Stimulated activated CD8-positive, alpha-beta memory T cell treated with anti-CD3 and anti-CD28 coated beads, Interleukin-2, amount 100 ng/mL, for 1 hour (primary cell): ENCODE measurements at places on chromosomes 1 and 21.
A peak's percentile ranks its signal among the peaks of the same experiment; 100 is the strongest.

DNA sequence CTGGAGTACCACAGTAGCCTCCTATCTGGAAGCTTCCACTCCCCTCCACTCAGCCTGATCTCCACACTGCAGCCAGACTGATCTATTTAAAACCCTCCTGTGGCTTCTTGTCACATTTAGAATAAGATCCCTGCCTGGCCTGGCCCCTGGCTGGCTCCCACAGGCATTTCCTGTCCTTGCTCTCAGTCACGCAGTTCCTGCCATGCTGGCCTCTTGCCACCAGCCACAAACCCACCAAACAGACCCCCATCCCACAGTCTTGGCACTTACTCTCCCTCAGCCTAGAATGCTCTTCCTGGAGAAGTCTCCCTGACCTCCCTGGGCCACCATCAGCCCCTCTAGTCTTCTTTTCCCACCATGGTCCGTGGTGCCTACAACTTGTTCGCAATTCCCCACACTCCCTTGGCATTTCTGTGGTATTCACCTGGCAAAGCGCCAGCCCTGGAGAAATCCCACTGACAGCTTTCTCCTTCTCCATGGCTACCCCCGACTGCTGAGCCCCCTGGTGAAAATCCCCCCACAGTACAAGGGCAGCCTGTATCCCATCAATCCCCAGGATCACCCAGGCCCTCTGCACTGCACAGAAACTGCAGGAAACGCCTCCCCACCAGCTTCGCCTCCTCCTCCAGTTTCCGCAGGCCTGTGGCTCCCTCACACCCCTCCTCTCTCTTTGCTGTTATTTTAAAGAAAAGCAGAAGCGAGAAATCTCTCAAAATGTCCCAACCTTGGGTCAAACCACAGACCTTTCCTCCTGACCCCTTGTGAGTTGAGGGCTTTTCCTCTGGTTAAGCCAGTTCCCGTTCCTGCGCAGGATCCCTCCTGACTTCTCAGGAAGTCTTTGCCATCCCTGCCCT, 94.5 kb downstream of the SYT2 start:
- no peak for DNase-seq

GRCh38 chr1:162213281-162213912, 143.9 kb downstream of the NOS1AP start:
- no peak for DNase-seq

GRCh38 chr1:175067362-175068106, at the start of gene TNN:
TNN (plus strand) TSS chr1:175067833; CDS start chr1:175077419, 9,586 bp downstream.
- no peak for DNase-seq

GRCh38 chr21:42279341-42279871, 35.8 kb downstream of the TFF3 start:
- DNase-seq = no peak

DNA sequence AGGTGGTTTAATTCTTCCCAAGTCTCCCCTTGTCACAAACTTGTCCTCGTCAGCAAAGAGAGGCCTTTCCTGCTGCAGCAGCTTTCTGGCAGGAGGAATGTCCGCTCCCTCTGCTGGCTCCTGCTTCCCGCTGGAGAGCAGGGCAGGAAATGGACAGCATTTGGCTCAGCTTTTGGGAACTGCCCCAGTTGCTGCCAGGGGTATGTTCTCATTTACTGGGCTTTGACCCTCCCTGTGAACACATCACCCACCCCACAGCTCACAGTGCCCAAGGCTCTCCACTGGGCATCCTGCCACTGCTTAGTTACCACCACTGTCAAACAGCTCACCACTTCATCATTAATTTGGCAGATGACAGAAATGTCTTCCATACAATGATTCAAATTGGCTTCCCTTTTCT, 75.4 kb downstream of the MRPL37 start:
- no peak for DNase-seq

DNA sequence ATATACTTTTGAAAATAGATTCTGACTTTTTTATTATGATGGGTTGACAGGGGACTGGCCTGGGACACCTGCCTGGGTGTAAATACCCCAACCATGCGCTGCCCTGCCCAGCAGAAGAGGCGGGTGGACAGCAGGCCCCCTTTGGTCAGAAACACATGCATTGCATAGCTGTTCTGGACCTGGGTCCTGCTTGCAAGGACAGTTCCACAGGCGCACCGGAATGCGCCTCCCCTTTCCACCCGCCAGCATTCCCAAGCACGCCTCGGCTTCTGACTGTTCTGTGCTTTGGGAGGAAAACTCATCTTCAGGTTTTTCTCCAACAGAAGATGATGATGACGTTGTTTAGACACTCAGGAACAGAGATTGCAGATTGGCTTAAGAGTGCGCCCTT, 428 bp upstream of the ZNF678 start:
- no peak for DNase-seq

GRCh38 chr1:11898831-11899467, 27.3 kb downstream of the KIAA2013 start:
- DNase-seq = no peak

DNA sequence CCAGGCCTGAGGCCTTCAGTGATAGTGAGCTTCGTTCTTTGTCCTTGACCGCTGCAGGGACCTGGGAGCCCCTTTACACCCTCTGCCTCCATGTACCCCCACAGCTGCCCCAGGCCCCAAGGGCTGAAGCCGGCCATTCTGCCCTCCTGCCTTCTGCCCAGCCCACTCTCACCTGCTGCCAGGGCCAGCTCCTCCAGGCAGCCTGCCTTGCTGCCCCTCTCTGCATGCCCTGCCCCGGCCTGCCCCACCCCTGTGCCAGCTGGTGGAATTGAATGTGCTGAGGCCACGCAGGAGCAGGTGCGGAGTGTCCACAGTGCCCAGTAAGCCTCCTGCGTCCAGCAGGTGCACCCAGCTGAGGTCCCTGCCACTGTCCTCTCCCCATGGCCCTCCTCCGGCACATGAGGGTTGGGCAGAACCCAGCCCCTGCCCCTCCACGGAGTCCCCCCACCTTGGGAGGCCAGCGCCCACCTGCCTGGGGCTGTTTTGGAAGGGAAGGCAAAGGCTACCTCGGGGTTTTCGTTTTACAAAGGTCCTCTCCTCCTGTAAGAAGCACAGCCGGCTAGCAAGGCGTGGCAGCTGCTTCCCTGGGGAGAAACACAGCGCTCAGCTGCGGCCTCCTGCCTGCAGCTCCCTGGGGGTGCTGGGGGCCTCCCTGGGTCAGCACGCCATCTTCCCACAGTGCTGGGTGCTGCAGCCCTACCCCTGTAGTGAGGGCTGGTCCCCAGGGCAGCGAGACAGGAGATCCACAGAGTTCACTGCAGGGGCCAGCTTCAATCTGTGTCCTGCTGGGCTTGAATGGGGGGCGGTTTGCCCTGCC, 21.0 kb downstream of the MMEL1 start:
- no peak for DNase-seq

- DNase-seq = peak; percentile 46
Measured at GRCh38 chr1:155320661-155321617, at the start of gene RUSC1. RUSC1 (plus strand) TSS chr1:155320894; CDS start chr1:155321774, 880 bp downstream.

DNA sequence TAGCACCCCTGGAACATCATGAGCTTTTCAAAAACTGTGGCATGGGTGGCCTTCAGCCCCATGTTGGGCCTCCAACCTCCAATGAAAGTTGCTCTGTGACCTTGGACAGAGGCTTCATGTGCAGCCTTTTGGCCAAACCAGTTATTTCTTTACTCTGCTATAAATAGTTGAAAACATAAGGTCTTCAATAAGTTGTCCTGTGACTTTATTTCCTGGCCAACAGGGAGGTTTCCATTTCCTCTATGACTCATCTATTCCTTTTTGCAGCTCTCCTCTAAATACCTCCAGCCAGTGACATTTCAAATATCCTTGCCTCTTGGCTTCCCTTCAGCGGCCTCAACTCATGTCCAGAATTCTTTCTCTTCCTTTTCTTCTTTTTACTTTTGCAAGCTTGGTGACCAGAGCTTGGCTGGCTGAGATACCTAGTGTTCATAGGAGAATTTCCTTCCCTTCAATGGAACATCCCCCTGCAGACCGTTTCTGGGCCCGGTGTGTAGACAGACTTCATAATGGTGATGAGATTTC, 22.7 kb upstream of the TRIM67 start:
- no peak for DNase-seq

GRCh38 chr1:232780354-232780753, 24.9 kb upstream of the MAP10 start:
- DNase-seq = no peak

GRCh38 chr1:195053478-195053877, 1554.8 kb downstream of the KCNT2 start:
- DNase-seq = no peak

- DNase-seq = no peak
Measured at GRCh38 chr1:88736633-88737248, 52.7 kb downstream of the PKN2 start.

GRCh38 chr1:202577381-202577780, 132.9 kb downstream of the SYT2 start:
- DNase-seq = no peak

GRCh38 chr1:8746554-8746953, 70.9 kb downstream of the RERE start:
- no peak for DNase-seq

GRCh38 chr1:67250051-67250653, 57.5 kb upstream of the IL12RB2 start:
- no peak for DNase-seq

- DNase-seq = peak; percentile 69
Measured at GRCh38 chr1:37479255-37480124, 5.1 kb downstream of the ZC3H12A start.

DNA sequence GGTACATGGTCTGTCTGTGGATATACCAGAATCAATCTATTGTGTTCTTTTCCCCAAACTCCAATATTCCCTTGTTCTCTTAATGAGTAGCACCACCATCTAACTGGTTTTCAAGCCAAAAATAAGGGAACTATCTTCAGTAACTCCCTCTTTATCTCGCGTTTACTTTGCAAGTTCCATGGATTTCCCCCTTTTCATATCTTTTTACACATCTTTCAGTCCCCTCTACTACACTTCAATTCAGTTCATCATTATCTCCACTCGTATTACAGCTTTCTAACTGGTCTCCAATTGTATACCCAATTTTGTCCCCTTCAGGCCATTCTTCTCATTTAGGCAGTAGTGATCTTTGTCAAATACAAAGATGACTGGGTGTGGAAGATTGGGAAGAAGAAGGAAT, 4.1 kb upstream of the TMCO1 start:
- no peak for DNase-seq

- DNase-seq = no peak
Measured at GRCh38 chr1:51728611-51729155, 111.8 kb downstream of the OSBPL9 start.
